Renal cortical epithelial cell (primary cell): ENCODE measurements at places on chromosomes 13 and 19. TPM values are rescaled to one million over a fixed set of nuclear protein-coding genes. Genes with fewer than 3 reads are reported as not detected.

DNA sequence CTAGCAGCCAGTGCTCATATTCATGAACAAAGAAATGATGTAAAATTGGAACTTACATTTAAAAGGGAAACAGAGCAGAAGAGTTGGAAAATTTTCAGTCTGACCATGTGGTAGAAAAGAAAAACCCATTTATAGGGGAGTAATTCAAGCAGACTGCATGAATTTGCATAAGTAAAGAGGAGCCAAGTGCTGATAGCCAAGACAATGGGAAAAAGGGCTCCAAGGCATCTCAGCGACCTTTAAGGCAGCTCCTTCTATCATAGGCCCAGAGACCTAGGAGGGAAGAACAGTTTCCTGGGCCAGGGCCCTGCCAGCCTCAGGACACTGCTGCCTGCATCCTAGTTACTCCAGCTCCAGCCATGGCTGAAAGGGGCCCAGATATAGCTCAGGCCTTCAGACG, 7.5 kb downstream of the DNAJC3 start:
- DNase-seq, result no peak

DNA sequence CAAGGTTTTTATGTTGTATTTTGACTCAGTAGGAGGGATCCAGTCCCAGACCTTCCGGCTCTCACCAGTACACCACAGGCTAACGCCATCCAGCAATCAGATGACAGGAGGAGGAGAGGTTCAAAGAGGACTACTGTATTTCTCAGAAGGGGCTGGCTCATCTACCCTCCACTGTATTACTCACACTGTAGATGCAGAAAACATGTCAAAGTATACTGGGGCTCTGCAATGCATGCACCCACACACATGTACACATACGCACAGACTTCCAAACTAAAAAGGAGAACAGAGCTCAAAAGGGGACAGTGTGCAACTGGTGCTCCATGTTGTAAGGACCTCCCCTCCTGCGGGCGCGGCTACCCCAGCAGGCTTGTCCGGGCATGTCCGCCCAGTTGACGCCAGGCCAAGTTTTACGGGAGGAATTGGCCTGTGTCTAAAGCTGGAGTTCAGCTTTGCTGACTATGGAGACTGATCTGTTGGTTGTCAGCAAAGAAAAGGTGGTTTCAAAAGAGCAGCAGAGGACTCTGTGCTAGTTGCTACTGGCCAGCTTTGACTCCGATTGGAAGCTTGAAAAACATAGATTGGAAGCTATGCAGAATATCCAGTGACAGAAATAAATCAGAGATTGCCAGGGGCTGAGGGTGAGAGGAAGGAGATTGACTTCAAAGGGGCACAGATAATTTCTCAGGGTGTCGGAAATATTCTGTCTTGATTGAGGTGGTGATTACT, 314.2 kb downstream of the DLEU7 start:
- DNase-seq, result peak; percentile 82

The ZNF536 gene
- total RNA-seq, result 0.17 and 0.75 TPM in 2 replicates

DNA sequence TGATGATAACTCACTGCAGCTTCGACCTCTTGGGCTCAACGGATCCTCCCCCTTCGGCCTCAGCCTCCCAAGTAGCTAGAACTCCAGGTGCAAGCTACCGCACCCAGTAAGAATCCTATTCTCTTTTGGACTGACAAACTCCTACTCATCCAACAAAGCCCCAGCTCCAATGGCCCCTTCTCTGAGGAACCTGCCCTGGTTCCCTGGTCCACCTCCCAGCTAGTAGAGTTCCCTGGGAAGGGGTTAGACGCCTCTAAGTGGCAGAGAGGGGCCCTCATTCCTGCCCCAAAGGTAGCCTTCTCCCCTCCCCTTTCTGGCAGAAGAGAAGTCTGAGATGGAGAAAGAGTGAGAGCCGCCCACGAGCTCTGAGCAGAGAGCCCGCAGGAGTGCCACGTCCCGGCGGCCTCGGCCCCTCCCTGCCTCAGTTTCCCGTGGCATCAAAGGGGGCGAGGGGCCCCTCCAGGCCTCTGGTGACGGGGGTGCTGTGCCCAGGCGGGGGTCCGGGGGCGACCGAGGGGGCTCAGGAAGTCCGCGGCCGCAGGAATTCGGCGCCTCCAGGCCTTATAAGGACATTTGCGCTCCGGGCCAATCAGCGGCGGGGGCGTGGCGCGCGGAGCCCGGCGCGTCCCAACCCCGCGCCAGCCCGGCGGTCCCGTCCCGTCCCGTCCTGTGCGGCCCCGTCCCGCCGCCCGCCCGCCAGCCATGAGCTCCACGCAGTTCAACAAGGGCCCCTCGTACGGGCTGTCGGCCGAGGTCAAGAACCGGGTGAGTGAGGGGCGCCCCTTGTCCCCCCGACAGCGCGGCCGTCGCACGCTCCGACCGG, at the start of gene CNN2:
CNN2 (plus strand) TSS at position 649 of the 823 bp plus-strand sequence; CDS start at position 703, 54 bp downstream.
- peak; percentile 35 for DNase-seq

DNA sequence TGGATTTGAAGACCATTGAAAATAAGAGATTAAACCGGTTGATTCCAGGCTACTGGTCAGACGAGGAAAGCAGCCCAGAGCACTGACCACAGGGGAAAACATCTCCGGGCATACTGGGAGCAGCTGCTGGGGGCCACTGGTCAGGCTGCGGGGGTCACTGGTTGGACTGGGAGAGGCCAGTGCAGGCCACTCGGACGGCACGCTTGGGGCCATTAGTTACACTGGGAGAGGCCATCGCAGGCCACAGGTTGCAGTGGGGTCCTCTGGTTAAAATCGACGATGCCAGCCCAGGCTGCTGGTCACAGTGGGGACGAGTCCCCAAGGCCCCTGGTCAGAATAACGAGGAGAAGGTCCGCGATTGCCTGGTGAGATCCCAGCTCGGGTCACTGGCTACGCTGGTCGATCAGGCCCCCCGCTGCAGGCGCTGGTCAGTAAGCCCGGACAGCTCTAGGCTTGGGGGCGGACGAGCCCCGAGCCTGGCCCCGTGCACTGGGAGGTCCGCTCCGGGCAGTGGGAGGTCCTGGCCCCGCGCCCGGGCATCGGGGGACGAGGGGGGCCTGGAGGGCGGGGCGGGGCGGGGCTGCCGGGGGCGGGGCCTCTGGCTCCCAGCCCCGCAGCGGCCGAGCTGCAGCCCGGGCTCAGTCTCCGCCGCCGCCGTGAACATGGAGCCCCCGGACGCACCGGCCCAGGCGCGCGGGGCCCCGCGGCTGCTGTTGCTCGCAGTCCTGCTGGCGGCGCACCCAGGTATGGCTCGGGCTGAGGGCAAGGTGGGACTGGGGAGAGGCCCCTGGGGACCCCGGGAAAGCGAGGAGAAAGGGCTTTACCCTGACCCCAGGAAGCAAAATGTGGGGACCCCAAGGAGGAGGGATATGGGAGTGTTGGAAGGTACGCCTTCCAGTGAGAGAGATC, at the start of gene BCAM:
BCAM (plus strand) TSS at position 641 of the 909 bp plus-strand sequence; CDS start at position 663, 22 bp downstream.
- DNase-seq, result no peak

GRCh38 chr19:55691561-55692481, 16.8 kb downstream of the EPN1 start:
- DNase-seq, result no peak

DNA sequence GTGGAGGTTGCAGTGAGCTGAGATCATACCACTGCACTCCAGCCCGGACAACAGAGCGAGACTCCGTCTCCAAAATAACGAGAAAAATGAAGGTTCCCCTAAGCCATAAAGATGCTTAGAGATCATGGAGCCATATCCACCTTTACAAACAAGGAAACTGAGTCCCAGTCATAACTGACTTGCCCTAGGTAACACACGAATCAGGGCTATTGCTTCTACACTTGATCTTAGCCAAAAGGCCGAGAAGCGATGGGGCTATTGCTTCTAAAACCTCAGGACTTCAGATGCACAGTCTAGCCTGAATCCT, 3.2 kb downstream of the DBP start:
- DNase-seq, result no peak

The LGALS4 gene
- not detected in 2 replicates for total RNA-seq
